Cardiac ventricle fibroblast (primary cell): ENCODE measurements at places on chromosomes 12 and 14. TPM values are rescaled to one million over a fixed set of nuclear protein-coding genes. Genes with fewer than 3 reads are reported as not detected.

The MIPOL1 gene
- 3.7 and 5.0 TPM in 2 replicates for total RNA-seq

The HSP90AA1 gene
- 348 and 369 TPM in 2 replicates for total RNA-seq

The HNRNPA1 gene
- total RNA-seq: 504 and 512 TPM in 2 replicates

The ACSS3 gene
- 10.2 and 12.1 TPM in 2 replicates for total RNA-seq

The AQP6 gene
- 0.37 and 0.73 TPM in 2 replicates for total RNA-seq

The TEX22 gene
- 0.06 and 0.44 TPM in 2 replicates for total RNA-seq

The KRT75 gene
- total RNA-seq: not detected in 2 replicates

The RTL1 gene
- not detected in 2 replicates for total RNA-seq

The HAL gene
- 0.05 TPM in 1 of 2 replicates, not detected in the other for total RNA-seq

The ADCY4 gene
- 0.94 and 2.1 TPM in 2 replicates for total RNA-seq
